ENCODE measurements at places on chromosomes 7 and 10.

GRCh38 chr7:45153233-45153632 is 4.4 kb upstream of the RAMP3 start:
- no peak for DNase-seq

GRCh38 chr7:135188298-135188984 is 17.9 kb upstream of the CYREN start:
- DNase-seq: no peak

GRCh38 chr10:70954381-70955176 is 66.2 kb upstream of the PCBD1 start:
- no peak for DNase-seq

GRCh38 chr7:45055016-45055415 is 33.8 kb downstream of the NACAD start:
- DNase-seq: no peak

DNA sequence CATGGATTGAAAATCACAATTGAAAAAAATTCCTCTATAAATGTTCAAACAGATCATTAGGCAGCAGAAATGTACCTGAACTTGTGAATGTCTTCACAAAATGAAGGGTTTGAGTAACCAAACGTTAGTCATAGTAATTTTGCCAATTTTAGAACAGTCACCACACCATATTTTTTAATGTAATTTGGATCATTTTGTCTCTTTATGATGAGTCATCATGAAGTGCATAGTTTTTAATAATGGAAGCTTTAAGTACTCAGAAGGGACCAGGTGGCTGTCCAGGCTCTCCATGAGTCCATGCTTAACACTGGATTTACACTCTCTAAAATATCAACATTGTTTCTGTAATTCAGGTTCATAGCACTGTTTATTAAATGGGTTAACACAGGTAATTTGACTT is 219.2 kb downstream of the ETV1 start:
- DNase-seq: no peak

GRCh38 chr7:130258494-130259078 is 8.1 kb upstream of the CPA2 start:
- no peak for DNase-seq

DNA sequence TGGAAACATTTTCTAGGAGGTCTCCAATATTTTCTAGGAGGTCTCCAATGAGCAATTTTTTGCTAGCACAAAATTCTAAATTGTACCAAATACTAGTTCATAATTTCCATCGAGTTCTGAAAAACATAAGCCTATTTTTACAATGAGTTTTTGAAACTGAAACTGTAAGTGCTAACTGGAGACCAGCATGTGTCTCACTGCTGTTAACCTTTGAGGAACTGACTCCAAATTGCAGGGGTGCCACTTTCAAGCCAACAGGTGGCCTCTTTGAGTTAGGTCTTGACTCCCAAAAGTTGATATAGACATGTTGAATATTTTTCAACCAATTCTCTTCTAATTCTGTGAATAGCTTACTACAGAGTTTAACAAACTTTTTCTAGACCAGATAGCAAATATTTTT is 58.8 kb downstream of the CAV1 start:
- DNase-seq: no peak

DNA sequence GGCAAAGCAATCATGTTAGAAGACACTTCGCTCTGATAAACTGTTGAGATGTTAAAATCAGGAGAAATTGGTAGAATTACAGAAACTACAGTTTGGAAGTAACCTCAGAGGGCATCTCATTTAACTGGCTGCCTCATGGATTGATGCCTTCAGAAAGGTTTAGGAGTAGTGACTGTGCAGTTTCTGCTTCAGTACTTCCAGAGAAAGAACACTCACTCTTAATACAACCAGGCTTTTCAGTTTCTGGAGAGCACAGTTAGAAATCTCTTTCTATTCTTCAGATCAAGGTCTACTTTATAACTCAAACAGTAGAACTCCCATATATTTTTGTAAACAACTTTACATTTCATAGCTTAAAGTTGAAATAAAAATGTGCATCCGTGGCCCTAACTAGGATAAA is 1358.9 kb upstream of the LRRTM3 start:
- DNase-seq: no peak

GRCh38 chr10:129852829-129853561 is 111.1 kb downstream of the EBF3 start:
- no peak for DNase-seq

GRCh38 chr10:77494756-77495541 is 142.7 kb downstream of the KCNMA1 start:
- DNase-seq: no peak
